ENCODE measurements at places on chromosomes 4 and X.

DNA sequence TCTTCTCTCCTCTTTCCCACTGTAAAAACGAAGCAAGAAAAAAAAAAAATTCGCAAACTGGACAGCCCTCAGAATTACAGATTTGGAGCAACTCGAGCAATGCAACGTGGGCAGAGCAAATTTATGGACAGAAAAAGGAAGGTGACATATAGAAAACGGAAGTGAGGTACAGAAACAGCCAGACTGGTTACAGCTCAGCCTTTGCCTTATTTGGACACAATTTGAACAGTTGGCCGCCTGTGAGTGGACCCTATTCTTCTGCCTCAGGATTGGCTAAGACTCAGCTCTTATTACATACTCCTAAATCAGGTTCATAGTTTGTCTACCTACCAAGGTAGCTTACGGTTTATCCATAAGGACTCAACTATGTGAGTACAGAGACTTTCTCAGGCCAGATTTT is 98.8 kb downstream of the SOWAHB start:
- DNase-seq, result no peak

DNA sequence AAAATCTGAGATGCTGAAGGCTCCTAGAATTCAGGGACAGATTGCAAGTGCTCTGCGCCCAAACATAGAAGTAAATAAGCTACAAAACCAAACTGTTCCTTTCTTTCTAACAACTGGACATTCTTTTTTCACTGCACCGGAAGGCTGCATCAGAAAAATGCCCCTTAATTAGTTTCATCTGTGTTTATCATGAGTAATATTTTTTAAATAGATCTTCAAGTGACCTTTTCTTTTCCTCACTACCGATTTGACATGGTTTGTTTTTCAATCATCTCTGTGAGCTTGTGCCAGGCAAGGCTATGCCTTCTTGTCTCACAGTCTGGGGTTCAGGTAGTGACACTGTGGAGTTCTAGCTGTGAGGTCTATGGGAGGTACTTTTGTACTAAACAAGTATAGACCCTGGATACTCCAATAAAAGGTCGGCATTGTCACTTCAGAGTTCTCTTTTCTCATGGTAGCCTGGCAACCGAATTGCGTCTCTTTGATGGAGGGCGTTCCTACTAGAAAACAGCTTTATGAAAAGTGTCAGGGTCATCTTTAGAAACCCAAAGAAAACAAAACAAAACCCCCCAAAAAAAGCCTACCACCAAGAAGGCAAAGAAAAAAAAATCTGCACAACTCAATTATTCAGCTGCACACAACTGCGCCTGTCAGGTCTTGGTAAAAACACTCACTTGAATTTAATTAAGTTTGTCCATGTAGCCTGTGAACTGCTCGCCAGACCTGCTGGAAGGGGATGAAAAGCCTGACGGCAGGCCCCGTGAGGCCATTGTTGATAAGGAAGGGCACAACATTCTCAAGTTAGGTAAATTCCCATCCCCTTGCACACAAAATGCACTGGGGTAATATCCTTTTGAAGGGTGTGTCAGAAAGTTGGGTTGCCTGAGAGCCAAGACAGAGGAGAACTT is 22.8 kb upstream of the ADAMTS3 start:
- DNase-seq, result no peak

DNA sequence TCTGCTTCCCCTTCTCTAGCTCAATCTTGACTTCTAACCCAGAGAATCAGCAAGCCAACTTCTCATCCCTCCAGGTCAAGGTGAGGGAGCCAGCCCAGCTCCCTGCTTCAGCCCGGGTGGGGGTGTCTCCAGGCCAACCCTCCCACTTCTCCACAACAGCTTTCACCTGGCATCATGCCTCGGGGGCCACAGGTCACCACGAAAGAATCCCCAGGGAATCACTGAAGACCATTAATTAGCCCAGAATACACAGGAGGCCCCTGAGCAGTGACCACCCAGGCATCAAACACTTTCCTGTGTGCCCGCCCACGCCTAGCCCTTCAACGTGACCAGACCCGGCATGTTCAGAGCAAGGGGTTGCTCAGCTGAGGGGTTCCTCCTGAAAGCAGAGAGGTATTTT is 646.7 kb downstream of the BCOR start:
- DNase-seq, result no peak

GRCh38 chr4:33296876-33297455 is 2576.8 kb downstream of the PCDH7 start:
- peak; percentile 13 for DNase-seq

DNA sequence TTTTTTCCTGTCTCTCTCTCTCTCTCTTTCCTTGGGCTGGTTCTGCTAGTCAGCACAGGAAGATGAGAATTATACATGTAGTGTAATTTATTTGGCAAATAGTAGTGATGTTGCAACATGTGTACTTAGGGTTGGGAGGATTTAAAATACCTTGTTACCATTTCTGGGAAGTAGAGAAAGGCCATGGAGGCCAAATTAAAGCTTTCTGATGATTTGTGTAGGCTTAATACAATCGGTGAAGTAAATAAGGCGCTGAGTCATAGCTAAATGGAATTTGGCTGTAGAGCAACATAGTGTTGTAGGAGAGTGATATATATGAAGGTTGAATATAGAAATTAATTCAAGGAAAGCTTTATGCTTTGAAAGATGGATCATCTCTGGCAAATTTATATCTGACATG is 295.3 kb downstream of the GRID2 start:
- no peak for DNase-seq

DNA sequence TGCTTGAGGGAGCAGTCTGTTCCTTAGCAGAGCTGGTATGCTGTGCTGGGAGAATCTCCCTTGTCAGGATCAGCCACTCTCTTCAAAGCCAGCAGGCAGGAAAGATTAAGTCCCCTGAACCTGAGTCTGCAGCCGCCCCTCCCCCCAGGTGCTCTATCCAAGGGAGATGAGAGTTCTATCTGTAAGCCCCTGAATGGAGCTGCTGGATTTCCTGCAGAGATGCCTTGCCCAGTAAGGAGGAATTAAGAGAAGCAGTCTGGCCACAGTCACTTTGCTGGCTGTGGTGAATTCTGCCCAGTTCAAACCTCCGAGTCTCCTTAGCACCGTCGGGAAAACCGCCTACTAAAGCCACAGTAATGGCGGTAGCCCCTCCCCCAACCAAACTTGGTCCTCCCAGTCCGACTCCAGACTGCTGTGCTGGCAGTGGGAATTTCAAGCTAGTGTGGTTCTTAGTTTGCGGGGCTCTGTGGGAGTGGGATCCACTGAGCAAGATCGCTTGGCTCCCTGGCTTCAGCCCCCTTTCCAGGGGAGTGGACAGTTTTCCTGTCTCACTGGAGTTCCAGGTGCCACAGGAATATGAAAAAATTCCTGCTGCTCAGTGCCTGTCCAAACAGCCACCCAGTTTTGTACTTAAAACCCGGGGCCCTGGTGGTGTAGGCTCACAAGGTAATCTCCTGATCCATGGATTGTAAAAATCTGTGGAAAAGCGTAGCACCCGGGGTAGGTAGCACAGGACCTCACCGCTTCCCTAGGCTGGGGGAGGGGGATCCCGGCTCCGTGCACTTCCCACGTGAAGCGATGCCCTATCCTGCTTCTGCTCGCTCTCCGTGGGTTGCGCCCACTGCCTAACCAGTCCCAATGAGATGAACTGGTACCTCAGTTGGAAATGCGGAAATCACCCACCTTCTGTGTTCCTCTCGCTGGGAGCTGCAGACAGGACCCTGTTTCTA is 38.0 kb downstream of the RAB28 start:
- DNase-seq, result no peak

GRCh38 chrX:7503251-7503650 is 339.7 kb upstream of the VCX start:
- no peak for DNase-seq

DNA sequence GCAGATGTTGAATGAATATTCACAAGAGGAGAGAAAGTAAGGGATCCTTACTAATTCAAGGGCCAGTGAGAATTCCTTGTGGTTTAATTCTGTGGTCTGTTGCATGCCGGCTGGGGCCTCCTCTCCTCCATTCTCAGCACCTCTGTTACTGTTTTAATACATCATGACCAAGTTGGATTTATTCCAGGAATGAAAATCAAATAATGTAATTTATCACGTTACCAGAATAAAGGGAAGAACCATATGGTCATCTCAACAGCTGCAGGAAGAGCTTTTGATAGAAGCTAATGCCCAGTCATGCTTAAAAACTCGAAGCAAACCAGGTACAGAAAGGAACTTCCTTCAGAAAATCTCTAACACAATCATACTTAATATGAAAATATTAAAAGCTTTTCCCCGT is 54.1 kb downstream of the GRK4 start:
- DNase-seq, result no peak

DNA sequence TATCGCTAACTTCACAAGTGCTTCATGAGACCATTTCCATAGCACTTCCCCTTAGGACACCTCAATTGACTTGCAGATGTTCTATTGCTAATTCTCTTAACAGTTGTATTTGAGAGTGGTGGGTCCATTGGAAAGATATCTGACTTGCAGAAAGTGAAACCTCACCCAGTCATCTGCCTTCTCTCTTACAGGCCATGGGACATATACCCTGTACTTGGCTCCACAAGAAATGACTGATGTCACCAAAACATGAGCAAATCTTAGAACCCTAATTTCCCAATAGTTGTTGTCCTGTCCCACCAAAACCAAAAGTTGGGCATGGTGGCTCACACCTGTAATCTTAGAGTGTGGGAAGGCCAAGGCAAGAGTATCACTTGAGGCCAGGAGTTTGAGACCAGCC is 101.9 kb upstream of the MAML3 start:
- DNase-seq, result no peak

- no peak for DNase-seq
These were observed at the start of gene ADAM29 for GRCh38 chr4:174918058-174918457. ADAM29 (plus strand) TSS chr4:174918358; CDS start chr4:174975526, 57,168 bp downstream.

- DNase-seq, result no peak
These were observed 48.3 kb downstream of the RAI2 start for GRCh38 chrX:17812763-17813162.

DNA sequence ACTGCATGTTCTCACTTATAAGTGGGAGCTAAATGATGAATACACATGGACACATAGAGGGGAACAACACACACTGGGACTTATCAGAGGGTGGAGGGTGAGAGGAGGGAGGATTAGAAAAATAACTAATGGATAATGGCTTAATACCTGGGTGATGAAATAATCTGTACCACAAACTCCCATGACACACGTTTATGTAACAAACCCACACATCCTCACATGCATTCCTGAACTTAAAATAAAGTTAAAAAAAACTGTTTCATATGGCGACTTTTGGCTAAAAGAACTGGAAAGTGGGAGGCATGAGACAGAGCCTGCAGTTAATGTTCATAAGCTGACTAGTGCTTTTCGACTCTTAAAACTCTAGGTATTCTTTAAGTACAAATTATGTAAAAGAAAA is 98.9 kb upstream of the NPFFR2 start:
- no peak for DNase-seq

- no peak for DNase-seq
These were observed 35.1 kb downstream of the PAQR3 start for GRCh38 chr4:78904143-78904542.

- DNase-seq, result no peak
These were observed 459.6 kb downstream of the AFF2 start for GRCh38 chrX:148960060-148960459.

DNA sequence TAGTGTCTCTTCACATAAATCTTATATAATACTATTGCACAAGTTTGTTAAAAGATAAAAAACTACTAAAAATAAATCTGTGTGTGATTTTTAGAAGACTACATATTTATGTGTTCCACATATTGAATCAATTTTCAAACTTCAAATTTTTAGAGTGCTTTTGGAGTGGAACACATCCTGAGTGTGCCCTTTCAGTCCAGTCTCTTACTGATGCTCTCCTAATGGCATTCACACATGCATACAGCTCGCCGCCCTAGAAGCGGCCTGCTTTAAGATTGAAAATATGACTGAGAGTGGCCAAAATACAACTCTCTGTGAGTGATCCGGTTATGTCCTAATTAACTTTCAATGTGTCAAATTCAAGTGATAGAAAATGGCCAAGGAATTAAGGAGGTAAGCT is 628.8 kb downstream of the ANKRD50 start:
- DNase-seq, result no peak

DNA sequence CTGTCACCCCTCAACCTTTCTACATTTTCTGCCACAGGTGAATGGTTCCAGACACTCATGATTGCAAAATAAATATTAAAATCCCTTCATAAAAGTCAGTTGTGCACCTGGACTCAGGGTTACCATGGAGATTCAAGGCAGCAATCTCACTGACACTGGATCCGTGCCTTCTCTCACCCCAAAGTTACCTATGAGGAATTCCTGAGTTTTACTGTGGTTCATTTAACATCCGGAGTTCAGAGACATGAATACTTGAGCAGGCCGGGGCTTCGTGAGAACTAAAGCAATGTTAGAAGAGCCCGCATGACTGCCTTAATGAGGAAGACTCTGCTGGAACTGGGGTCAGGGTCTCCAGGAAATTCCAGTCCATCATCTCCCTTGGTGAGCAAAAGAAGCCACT is 12.5 kb upstream of the CLNK start:
- DNase-seq, result no peak

Data from NCI-H524 treated with DMSO at 0.1 percent for 48 hours (cell line).